ENCODE measurements at places on chromosomes 2 and 18.
A peak's percentile ranks its signal among the peaks of the same experiment; 100 is the strongest.

GRCh38 chr2:170533156-170533555, 182.0 kb upstream of the SP5 start:
- no peak for DNase-seq

GRCh38 chr2:218570850-218571249, 2.2 kb downstream of the CNOT9 start:
- DNase-seq = no peak

DNA sequence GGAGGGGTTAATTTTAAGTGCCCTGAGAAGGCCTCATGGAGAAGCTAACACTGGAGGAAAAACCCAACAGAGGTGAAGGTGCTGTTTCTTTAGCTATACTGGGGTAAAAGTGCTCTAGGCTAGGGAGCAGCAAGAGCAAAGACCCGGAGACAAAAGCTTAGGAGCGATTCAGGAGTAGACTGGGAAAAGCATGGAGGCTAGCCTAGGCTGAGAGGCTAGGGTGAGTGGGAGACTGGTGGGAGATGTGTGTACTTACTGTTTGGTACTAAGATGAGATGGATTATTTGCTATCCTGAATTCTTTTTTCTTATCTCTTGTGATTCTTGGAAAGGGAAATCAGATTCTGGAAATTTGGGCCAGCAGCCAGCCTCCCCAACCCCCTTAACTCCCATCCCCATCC, 2.0 kb downstream of the GIGYF2 start:
- DNase-seq = no peak

GRCh38 chr18:75209129-75209950, at the start of gene PTGR3:
Gene PTGR3 (minus strand): TSS chr18:75209139. CDS start chr18:75209058, 81 bp downstream.
- DNase-seq = peak; percentile 66

GRCh38 chr2:203586206-203586605, 51.1 kb upstream of the RAPH1 start:
- no peak for DNase-seq

DNA sequence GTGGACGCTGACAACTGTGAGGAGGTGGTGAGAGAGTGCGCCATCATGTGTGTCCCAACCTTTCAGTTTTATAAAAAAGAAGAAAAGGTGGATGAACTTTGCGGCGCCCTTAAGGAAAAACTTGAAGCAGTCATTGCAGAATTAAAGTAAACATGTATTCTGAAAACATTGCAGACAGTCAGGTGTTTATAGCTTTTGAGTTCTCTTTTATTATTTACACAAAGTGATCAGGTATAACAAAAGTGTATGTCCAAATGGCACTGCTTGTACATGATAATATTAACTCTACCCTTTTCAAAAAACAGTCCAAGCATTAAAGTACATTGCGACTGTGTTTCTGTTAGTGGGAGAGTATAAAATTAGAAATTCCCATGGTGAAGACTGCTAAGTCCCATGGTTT, 2.2 kb downstream of the TXNDC2 start:
- DNase-seq = no peak

- no peak for DNase-seq
Observed at GRCh38 chr2:171107803-171108202, 52.9 kb downstream of the TLK1 start.

- no peak for DNase-seq
Observed at GRCh38 chr18:13275075-13275474, 56.5 kb downstream of the LDLRAD4 start.
